ENCODE measurements at places on chromosomes 7 and 10. TPM values are rescaled to one million over a fixed set of nuclear protein-coding genes. Genes with fewer than 3 reads are reported as not detected.

Gene TAF5
- 11.3 TPM for total RNA-seq

Gene CDK14
- total RNA-seq, result 2.8 TPM

Gene SFTPA1
- not detected for total RNA-seq

Gene P4HA1
- 30.8 TPM for total RNA-seq

Gene LLCFC1
- not detected for total RNA-seq

Gene KLF14
- not detected for total RNA-seq

Gene CDC123
- 161 TPM for total RNA-seq

Gene NEUROG3
- not detected for total RNA-seq

Gene PNLIPRP3
- not detected for total RNA-seq

Gene OR13A1
- total RNA-seq, result not detected

Gene MYOZ1
- not detected for total RNA-seq

Gene TFPI2
- not detected for total RNA-seq

Gene AUTS2
- total RNA-seq, result 14.3 TPM

Gene SYNPO2L
- not detected for total RNA-seq

Measured in natural killer cell treated with Interleukin-12 subunit alpha and Interleukin-12 subunit beta and Interleukin-15 and Interleukin-18, amount 100 ng/mL, for 72 hours (primary cell).